ENCODE measurements at places on chromosomes 2 and 18. TPM values are rescaled to one million over a fixed set of nuclear protein-coding genes. Genes with fewer than 3 reads are reported as not detected.

Gene PLEKHH2
- 1.8 TPM for total RNA-seq

- no peak for DNase-seq
Observed at GRCh38 chr2:64210816-64211215, 66.6 kb upstream of the PELI1 start.

GRCh38 chr2:201891676-201892075, 85.3 kb downstream of the CDK15 start:
- DNase-seq, result no peak

DNA sequence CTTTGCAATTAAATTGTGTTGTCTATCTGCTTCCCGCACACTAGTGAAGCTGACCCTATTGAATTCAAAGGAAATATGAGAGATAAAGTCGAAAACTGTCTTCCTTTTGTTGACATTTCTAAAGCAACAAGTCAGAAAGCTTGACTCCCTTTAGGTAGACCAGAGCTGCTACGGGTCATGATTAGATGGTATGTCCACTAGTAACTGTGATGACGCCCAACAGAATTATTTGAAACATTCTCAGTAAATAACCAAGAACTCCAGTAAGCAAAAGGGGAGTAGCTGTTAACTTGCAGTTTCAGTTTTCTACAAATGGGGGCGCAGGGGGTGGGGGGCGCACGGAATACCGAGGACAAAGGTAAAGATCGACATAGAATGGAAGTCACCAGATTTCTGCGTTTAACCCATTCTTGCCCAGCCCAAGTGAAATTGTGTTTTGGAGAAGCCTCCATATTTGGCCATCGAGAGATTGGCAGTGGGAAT, 56.4 kb downstream of the CRIM1 start:
- no peak for DNase-seq

DNA sequence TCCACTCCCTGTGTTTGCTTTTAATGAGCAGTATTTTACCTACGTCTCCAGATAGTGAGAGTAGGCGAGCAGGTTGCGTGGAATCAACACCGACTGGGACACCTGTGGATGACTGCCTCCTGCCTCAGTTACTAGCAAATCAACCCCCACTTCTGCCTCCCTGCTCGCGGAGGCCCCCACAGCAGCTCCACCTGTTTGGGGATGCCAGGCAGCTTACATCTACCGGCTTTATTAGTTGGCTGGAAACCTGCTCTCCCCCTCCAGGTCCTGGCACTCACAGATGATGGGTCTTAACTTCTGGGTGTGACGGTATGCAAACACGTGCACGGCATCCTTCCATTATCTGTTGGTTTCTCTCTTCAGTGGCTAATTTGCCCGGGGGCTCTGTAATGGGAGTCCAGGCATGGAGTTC, 164.4 kb upstream of the SESTD1 start:
- DNase-seq, result no peak

GRCh38 chr2:207988975-207989374, 36.4 kb downstream of the PLEKHM3 start:
- DNase-seq, result no peak

DNA sequence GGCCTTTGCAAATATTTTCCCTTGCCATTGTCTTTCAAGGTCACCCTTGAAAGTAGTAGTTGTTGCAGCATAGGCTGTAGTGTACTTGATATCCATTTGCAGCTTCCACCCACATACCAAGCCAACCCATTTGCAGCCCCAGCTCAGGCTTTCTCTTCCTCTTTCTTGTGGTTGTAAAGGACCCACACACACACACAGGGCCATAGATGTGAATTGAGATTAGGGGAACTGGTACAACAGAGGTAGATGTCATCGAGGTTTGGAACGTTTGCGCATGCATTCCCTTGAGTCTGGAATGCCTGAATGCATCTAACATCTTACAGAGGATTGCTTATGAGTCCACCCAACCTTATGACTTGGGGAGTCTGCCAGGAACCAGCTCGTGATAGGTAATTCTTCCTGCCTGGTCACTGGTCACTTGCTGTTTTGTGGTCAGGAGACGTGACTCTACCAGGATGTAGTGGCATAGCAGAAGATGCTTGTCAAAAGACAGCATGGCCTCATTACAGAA, 91.9 kb downstream of the MRPS9 start:
- DNase-seq, result no peak

Gene RAPGEF4
- total RNA-seq, result 0.38 TPM

GRCh38 chr18:73691118-73691517, 456.5 kb downstream of the FBXO15 start:
- no peak for DNase-seq

DNA sequence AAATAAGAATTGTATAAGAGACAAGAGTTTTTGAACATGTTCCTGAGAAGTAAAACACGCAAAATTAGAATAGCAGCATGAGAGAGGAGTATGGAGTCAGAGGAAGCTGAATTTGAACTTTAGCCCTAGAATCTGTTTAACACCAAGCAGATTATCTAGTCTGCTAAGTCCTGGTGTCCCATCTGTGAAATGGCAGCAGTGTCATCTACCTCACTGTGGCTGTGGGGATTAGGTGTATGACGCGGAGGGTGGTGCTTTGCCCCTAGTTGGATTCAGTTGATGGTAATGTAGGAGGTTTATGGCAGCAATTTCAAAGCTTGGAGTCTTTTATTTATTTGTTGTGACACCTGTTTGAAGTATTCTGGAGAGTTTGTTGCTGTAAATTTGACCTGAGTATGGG, 79.2 kb downstream of the ZNF532 start:
- no peak for DNase-seq

Data from T-cell (primary cell).